ENCODE measurements at places on chromosomes 12 and 14.
A peak's percentile ranks its signal among the peaks of the same experiment; 100 is the strongest.

GRCh38 chr14:37078131-37078530 lies 94.3 kb downstream of the SLC25A21 start:
- DNase-seq: no peak

DNA sequence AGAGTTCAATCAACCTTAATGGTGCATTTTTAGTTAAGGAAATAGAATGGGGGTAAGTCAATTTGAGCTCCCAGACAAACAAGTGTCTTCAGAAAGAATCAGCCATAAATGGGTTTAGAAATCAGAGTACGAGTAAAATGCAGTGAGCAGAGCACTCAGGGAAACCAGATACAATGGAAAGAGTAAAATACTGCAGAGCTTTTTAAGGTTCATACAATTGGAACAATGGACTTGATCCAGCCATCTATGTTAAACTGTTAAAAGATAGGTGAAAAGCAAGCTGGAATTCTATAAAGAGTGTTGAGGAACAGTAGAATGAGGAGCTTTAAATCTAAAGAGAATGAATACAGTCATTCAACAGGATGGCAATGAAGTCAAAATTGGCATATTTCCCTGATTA lies 23.8 kb upstream of the PCNX4 start:
- no peak for DNase-seq

DNA sequence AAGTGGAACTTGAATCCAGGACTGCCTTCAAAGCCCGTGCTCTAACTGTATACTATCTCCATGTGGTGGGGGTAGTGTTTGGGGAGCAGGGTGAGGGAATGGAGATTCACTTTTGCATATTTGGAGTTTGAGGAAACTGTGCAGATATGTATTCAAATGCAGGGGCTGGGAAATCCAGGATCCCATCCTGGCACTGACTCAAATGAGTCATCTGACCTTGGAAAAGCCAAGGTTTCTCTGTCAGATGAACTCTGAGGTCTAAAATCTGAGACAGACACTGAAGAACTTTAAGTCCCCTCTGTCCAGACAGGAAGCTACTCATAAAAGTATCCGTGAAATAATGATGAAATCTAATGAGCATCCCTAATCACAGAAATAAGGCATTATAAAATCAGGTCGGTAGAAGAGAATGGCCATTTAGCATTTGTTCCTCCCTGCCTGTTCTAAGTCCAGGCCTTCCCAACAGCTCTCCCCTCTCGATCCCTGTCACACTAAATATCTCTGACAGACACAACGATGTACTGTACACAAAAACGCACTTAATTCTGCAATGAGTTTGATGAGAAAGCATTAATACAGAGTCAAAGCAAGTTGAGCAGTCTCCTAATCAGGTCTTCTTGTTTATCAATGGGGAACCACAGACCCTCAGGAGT lies 14.4 kb downstream of the NIN start:
- no peak for DNase-seq

- no peak for DNase-seq
These were observed 18.1 kb downstream of the PRICKLE1 start for GRCh38 chr12:42571327-42572009.

DNA sequence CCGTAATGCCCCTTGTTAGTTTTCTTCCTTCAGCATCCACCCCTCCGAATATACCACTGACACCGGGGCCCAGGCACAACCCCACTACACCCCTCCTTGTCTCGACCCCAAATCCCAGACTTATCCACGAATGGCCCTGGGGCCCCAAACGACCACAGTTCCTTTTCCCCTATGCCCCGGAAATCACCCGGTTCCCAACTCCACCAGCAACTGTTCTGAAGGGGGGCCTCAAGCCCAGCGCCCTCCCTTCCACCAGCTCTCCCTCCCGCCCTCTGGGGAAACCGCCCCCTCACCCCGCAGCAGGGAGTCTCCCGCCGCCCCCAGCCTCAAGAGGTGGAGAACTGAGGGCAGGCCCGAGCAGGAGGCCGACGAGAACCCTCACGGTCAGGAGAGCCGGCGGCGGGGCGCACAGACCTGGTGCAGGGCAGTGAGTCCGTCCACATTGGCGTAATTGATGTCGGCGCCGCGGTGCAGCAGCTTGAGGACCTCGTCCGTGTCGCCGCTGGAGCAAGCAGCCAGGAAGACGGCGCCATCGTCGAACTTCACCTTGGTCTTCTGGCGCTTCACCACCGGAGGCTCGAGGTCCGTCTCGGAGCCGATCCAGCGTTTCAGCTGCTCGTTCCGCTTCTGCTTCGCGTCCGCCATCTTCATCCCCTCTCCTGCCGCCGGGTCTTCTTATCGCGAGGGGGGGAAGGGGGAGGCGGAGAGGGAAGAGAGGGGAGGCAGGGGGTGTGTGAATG lies 446 bp downstream of the PPP1R12A start:
- DNase-seq: peak; percentile 34
